ENCODE measurements at places on chromosomes 16 and 17.

DNA sequence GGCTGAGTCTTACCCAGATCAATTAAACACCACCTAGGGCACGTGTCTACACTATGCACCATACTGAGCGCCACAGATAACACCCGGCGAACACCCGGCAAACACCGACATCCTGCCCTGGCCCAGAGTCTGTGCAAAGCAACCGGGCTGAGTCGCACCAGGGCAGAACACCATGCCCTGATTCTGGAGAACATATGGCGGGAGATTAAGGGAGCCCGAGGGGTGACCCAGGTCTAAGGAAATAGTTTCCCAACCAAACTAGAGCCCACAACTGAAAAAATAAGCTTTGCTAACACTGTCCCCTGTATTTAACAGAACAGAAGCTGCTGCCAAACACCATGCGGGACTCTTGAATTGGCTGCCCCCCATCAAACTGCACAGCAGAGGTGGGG is 22.1 kb downstream of the MYO18A start:
- no peak for DNase-seq

- peak; percentile 52 for DNase-seq
Measured at GRCh38 chr17:43694081-43694870, 32.6 kb upstream of the MEOX1 start.

GRCh38 chr16:47069841-47070584 is 73.7 kb downstream of the NETO2 start:
- no peak for DNase-seq

DNA sequence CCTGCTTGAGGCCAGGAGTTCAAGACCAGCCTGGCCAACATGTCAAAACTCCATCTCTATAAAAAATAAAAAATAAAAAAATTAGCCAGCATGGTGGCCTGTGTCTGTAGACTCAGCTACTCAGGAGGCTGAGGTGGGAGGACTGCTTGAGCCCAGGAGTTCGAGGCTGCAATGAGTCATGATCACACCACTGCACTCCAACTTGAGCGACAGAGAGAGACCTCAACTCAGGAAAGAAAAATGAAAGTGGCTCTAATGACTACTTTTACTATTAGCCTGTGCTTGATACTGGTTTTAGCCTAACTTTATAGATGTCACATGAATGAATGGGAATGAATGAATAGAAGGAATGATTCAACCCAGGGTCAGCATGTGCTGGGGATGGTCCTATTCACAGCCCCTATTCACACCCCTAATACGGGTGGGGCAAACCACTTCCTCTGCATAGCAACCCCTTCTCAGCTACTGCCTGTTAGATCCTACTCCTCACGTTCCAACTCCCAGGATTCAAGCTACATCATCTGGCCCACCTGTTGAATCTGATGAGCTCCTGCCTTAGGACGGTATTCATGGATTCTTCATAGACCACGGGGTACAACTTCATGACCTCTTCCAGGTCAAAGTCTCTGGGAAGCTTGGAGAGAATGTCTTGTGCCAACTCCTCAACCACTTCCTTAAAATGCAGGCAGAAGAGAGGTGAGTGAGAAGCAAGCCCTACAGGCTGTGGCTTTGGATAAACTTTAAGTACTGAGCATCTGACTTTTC is 40.5 kb downstream of the LYRM1 start:
- DNase-seq: no peak

DNA sequence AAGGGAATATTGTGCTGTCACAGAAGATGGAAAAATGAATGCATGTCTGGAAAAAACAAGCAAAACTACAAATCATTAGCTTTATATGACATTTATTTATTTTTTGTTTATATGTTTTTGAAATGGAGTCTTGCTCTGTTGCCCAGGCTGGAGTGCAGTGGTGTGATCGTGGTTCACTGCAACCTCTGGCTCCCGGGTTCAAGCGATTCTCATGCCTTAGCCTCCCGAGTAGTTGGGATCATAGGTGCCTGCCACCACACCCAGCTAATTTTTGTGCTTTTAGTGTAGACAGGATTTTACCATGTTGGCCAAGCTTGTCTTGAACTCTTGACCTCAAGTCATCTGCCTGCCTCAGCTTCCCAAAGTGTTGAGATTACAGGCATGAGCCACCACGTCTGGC is 8.5 kb downstream of the NDE1 start:
- DNase-seq: no peak

GRCh38 chr17:56880133-56880532 is 33.7 kb downstream of the TRIM25 start:
- no peak for DNase-seq

GRCh38 chr16:66026211-66026610 is 340.3 kb upstream of the CDH5 start:
- DNase-seq: no peak
